ENCODE measurements at places on chromosomes 11 and 22.

- no peak for DNase-seq
Measured at GRCh38 chr11:34788642-34789041, 127.5 kb downstream of the APIP start.

DNA sequence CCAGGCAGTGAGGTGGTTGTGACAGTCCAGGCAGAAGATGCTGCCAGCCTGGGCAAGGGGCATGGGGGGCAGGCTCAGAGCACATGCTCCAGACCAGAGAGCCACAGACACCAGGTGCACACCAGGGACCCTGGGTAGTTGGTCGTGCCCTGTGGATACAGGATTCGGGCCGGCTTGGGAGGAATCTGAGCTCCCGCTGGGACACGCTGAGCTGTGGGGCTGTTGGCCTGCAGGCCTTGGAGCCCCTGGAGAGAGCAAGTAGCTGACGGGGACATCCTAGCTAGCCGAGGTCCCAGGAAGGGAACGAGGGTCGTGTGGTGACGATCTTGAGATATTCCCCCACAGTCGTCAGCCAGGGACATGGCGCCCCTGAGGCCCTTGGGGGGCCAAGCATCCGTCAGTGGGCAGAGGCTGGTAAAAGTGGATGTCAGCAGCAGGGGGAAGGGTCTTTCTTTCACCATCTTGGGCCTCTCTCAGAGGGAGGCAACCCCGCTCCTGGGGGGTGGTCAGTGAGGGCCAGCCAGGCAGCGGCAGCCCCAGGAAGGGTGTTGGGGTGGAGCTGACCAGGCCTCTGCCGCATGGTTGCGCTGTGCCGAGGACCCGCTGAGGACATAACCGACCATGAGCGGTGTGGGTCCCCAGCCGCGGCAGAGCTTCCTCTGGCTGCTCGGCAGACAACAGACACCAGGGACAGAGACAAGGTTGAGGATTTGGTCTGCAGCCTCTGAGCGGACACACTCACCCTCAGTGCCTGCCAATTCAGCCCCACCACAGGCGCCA, 44.0 kb downstream of the CDKN1C start:
- DNase-seq: no peak

- no peak for DNase-seq
Measured at GRCh38 chr22:32343941-32344340, 13.7 kb upstream of the RFPL3 start.

- no peak for DNase-seq
Measured at GRCh38 chr11:12118949-12119348, 8.6 kb downstream of the MICAL2 start.

DNA sequence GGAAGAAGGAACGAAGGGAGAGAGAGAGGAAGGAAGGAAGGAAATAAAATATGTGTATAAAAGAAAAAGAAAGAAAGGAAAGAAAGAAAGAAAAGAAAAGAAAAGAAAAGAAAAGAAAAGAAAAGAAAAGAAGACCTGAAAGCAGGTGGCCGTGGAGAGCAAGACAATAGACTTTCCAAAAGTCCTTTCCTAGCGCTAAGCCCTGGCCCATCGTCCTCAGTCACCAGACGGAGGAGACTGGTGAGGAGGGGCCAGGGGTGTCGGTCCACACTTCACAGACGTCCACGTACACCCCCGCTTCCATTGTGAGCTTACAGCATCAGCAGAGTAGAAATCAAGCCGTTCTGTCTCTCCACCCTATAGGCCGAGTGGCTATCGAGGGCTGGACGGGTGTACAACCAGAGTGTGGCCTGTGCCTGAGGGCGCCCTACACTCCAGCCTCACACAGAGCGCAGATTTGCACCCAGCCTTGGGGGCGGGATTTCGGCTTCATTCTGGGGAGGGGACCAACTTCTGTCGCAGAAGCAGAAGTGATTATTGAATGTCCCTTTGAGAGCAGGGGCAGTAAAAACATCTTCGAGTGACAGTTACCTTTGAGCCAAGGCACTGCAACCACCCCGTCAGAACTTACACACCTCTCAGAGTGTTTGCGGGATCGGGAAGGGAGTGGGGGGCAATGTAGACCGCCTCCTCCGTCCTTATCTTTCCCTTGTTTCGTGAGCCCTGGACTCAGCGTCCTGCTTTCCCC, 2.0 kb upstream of the BSX start:
- no peak for DNase-seq

DNA sequence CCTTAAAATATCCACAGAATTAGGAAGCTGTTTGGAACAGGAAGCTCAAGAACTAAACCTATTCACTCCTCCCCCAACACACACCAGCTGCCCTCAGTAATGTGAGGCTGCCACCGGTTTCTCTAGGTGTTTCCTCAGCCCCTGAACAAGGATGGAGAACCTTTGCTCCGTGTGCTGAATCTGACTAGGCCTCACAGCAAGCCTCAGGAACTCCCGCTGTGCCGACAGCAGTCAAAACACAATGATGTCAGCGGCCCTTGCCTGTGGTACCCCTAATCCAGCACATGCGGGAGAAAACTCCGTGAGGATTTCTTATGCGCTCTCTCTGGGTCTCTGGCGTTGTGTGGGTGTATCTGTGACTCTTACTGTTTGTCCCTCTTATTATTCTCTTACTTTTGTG, 153.3 kb downstream of the EFCAB6 start:
- no peak for DNase-seq

GRCh38 chr11:117097389-117098268, 599 bp downstream of the SIK3 start:
- peak; percentile 4 for DNase-seq

DNA sequence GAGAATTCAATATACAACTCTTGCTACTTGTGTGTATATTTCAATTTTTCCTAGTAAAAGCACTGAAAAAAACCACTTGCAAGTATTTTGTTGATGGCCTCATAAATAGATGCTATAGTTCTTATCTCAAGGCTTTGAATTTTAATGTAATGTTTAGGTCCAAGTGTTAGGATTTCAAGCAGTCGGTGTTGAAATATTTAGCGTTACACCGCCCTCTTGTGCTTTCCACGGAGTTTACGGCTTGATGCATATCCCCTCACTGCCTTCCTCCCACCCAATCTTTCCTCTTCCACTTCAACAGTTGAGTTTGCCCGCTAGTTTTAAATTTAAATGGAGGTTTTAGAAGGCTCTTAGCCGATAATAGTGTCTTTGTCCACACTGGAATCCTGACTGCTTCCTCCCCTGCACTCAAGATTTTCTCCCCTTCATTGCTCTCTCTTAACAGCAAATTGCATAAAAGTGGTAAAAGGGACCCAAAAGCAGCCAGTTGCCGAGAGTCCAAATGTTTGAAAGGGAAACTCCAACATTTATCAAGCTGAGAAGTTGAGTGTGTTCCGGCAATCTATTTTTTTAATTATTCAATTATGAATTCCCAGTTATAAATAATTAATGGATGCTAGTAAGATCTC, 25.9 kb upstream of the HTATIP2 start:
- no peak for DNase-seq
